Fibroblast of upper back skin (primary cell): ENCODE measurements at places on chromosomes 7 and 10.

DNA sequence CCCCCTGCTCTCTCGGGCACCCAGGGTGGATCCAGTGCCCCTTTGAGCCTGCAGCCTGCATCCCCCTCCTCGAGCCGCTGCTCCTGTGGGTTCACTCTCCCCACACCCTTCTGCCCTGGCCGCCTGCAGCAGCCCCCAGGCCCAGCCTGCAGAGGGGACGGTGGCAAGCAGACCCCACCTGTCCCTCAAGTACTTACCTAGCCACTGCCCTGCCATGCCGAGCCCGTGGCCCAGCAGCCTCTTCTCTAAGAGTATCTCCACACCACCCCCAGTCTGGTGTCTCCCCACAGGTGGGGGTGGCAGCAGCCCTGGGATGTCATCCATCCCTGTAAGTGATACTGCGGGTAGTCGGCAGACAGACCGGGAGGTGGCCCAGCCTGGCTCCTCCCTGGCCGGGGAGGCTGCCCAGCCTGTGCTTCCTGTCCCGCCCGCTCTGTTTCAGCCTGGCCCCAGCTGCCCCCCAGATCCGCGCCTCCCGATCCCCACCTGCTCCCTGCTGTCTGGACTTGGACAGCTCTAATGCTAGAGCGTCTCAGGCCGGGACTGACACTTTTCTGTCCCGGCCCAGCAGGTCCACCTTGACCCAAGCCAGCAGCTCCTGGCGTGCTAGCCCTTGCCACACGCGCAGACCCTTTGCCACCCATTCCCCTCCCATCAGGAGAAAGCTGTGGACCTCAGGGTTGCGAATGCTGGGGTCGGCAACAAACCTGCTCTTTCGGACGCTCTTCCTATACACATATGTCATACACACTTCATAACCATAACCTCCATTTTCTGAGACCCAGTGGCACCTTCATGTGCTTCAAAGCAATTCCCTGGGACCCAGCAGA, 25.0 kb downstream of the YKT6 start:
- no peak for DNase-seq

- peak; percentile 28 for DNase-seq
Measured at GRCh38 chr7:149883452-149883861, 9.7 kb downstream of the ATP6V0E2 start.

- DNase-seq: no peak
Measured at GRCh38 chr10:71334221-71334791, 15.2 kb downstream of the SLC29A3 start.

- DNase-seq: no peak
Measured at GRCh38 chr10:119947300-119947699, 54.8 kb downstream of the SEC23IP start.

DNA sequence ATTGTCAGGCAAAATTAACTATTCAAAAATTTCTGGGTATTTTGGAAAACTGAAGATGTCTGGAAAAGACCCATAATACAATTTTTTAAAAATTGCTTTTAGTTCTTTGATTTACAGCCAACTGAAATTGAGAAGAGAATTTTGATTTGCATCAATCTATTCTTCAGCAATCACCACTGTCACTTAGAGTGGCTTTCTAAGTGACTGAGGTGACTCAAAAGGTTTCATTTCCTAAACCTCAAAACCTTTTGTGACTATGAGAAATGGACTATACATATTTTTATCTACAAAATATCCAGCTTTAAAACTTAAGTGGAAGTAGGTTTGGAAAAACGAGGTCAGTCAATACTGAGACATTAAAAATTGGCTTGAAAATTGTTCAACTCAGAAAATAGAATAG, 60.0 kb downstream of the ENO4 start:
- DNase-seq: no peak

DNA sequence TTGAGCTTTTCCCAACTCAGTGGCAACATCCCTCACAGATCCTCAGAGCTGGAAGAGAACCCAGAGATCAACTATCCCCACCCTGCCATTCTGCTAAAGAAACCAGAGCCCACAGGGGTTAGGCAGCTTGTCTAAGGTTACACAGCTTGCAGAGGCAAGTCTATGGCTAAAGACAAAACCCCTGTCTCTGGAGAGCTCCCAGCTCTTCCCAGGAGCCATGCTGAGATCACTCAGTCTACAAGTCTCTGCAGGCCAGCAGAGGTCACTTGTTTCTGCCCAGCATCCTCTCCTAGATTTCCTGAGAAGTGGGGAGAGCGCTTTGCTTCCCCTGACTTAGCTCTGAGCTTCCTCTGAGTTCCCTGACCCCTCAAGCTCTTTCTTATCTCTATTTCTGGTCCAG, 28.5 kb upstream of the LOXL4 start:
- peak; percentile 11 for DNase-seq

- no peak for DNase-seq
Measured at GRCh38 chr7:111339006-111339405, 223.3 kb downstream of the IMMP2L start.

DNA sequence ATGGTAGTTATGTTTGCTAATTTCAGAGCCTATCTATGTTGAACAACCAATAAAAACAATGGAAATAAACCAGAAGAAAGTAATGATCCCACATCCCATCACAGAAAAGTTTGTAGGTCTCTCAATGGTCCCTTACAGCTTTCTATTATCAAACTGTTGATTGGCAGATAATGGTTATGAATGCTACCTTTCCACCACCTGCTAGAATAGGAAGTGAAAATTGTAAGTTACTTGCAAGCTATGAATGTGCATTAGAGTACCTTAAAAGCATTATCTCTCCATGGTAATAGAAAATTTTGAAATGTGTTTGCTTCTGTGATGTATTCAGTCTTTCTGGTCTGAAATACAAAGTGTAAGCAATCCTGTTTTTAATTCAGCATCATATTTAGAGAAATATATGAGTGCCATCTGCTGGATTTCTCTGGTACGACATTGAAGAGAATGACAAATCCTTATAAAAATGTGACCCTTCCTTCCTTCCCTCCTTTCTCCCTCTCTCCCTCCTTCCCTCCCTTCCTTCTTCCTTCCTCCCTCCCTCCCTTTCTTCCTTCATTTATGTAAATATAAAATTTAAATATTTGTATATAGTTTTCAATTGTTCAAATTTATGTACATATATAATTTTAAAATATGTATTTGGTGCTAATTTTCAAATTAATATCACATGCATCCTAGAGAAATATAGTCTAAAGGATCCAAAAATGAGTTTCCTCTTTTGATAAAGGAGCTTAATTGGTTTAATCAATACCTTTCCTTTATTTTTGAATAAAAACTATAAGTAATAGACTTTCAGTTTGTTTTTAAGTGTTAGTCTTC, 41.4 kb upstream of the PNLIPRP3 start:
- DNase-seq: peak; percentile 39

GRCh38 chr10:31977440-31978155, 49.0 kb upstream of the ARHGAP12 start:
- DNase-seq: peak; percentile 35

- no peak for DNase-seq
Measured at GRCh38 chr10:89589101-89589720, 53.8 kb upstream of the SLC16A12 start.

GRCh38 chr7:82410461-82410860, 33.1 kb downstream of the CACNA2D1 start:
- no peak for DNase-seq

DNA sequence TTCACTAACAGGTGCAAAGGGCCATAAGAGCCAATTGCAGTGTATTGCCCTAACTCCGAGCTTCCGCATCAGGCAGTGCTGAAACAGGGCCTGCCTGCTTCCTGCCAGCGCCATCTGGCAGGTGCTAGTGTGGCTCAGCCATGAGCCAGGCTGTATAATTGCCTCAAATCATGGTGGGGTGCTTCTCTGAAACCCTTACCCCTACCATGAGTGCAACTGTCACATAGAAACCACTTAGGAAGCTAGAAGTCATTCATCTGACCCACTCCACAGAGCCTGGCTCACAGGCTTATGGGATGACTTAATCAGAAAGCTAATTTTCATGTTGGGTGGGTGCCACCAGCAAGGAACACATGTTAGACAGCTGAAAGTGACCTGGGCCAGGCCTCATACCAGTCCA, 133.3 kb upstream of the LAMB4 start:
- DNase-seq: no peak

DNA sequence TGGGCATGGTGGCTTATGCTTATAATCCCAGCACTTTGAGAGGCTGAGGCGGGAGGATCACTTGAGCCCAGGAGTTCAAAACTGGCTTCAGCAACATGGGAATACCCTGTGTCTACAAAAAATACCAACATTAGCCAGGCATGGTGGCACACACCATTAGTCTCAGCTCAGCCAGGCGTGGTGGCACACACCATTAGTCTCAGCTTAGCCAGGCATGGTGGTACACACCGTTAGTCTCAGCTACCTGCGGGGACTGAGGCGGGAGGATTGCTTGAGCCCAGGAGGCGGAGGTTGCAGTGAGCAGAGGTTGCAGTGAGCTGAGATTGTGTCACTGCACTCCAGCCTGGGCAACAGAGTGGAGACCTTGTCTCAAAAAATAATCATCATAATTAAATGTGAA, 9.0 kb downstream of the LRRC27 start:
- DNase-seq: no peak

- DNase-seq: no peak
Measured at GRCh38 chr7:127448566-127448965, 56.1 kb upstream of the ZNF800 start.

- DNase-seq: peak; percentile 69
Measured at GRCh38 chr7:149171892-149172533, 23.3 kb upstream of the ZNF282 start.

GRCh38 chr10:86204421-86205305, 161.9 kb downstream of the GRID1 start:
- no peak for DNase-seq

DNA sequence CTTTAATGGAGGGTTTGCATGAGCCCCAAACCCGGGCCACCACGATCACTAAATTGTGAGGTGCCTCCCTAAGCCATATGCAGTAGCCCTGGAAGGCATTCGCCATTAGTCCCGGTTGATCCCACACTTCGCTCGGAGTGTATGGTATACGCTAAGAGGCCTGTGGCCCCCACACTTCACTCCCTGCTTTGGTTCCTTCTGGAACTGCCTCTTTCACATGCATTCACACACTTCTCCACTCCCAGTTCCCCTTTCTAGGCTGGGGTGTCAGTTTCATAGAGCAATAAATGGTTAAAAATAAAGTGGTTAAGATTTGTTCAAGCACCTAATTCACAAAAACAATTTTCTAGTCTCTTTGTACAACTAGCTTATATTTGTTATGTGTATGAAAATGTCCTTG, 212.1 kb upstream of the KCND2 start:
- no peak for DNase-seq

- DNase-seq: no peak
Measured at GRCh38 chr10:132054564-132054963, 11.2 kb upstream of the JAKMIP3 start.

DNA sequence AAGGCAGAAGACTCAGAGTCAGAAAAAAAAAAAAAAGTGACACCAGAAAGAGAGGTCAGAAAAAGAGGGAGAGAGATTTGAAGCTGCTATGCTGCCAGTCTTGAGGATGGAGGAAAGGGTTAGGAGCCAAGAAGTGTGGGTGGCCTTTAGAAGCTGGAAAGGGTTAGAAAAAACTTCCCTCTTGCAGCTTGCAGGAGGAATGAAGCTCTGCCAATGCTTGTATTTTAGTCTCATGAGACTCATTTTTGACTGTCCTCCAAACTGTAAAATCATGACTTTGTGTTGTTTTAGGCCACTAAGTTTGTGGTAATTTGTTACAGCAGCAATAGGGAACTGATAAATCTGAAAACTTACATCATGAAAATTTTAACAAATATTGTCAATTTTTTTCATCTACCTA, 127.7 kb upstream of the NOBOX start:
- DNase-seq: peak; percentile 5

GRCh38 chr10:53978301-53978700, 822.7 kb downstream of the PCDH15 start:
- DNase-seq: no peak
